Right forelimb (tissue), 1 donor: ENCODE measurements at places on chromosomes 7 and 10.

DNA sequence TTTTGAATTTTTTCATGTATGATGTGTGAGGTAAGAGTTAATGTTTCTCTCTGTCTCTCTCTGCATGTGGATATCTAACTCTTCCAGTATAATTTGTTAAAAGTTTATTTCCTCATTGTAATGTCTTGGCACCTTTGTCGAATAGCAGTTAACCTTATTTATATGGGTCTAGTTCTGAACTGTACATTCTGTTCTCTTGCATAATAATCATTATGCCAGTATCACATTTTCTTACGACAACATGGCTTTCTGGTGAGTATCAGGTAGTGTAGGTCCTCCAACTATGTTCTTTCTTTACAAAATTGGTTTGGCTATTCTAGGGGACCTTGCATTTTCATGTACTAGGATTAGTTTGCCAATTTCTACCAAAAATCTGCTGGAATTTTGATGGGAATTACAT, 337.0 kb upstream of the FZD8 start:
- DNase-seq, result no peak

DNA sequence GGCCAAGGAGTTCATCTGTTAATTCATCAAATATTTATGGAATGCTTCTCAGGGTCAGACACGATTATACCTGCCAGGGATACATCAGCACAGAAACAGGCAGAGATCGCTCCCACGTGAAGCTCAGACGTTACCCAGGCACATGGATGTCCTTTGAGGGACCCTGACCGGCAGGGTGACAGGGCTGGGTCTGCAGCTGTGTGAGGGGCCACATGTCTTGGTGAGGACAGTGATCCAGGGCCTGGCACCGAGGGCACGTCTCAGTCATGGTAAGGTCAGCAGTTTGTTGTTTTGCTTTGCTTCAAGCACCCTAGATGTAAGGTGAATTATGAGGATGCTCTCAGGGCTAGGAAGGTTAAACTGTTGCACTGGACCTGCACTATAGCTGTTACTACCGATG, 227.9 kb downstream of the WDR37 start:
- no peak for DNase-seq

GRCh38 chr10:30784524-30784896, 155.0 kb upstream of the LYZL2 start:
- no peak for DNase-seq

- DNase-seq, result no peak
These were observed 28.5 kb upstream of the SYPL1 start for GRCh38 chr7:106140406-106141173.

- DNase-seq, result no peak
These were observed 107.1 kb downstream of the TRRAP start for GRCh38 chr7:98985406-98985805.

GRCh38 chr10:36283827-36284226, 641.7 kb upstream of the FZD8 start:
- no peak for DNase-seq

GRCh38 chr10:63366933-63367332, 98.8 kb downstream of the JMJD1C start:
- DNase-seq, result no peak

DNA sequence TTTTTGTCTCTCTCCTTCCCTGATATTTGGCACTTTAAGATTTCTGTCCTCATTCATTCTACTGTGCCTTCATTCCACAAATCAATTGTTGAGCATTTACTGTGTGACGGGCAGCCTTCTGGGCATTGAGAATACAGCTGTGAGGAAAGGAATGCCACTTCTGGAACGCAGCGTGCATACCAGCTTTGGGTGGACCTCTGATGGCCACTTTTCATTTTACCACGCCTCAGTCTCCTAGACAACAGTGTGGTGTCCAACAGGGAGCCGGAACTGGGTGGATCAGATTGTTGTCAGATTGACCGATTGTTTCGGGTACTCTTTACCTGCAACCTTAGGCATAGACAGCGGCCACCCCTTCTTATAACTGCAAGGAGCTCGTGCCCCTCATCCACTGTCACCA, 222.7 kb upstream of the DPP6 start:
- DNase-seq, result no peak
